ENCODE measurements at places on chromosomes 11 and 22. TPM values are rescaled to one million over a fixed set of nuclear protein-coding genes. Genes with fewer than 3 reads are reported as not detected.
A peak's percentile ranks its signal among the peaks of the same experiment; 100 is the strongest.

DNA sequence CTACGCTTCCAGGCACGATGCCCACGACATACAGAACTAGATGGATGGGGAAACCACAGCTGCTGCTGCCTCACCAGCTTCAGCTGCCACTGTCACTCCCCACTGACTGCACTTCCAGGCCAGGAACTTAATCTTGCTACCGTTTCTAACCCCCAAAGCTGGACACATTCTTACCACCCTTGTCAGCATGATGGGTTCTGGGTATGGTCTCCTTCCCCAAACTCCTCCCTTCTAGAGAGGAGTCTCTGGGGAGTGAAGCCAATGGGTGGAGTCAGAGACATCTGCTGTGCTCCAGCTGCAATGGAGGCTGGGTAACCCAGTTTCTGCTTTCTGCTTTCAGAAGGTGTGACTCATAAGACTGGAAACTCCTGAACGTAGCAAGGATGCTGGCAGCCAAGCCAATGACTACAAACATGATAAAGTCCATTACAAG lies 87.0 kb upstream of the THY1 start:
- no peak for DNase-seq

DNA sequence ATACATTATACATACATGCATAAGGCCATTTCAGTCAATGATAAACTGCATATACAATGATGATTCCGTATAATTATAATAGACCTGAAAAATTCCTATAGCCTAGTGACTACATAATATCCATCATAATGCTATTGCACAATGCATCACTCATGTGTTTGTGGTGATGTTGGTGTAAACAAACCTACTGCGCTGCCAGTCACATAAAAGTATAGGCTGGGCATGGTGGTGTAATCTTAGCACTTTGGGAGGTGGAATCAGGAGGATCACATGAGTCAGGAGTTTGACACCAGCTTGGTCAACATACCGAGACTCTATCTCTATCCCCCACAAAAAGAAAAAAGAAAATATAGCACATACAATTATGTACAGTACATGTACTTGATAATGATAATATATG lies 163.7 kb upstream of the DDI1 start:
- no peak for DNase-seq

The LAYN gene
- 1.4 TPM for total RNA-seq

GRCh38 chr22:43993072-43993760 lies 30.9 kb upstream of the PARVB start:
- DNase-seq: peak; percentile 31

The TIMM8B gene
- total RNA-seq: 73.5 TPM

The PIH1D2 gene
- total RNA-seq: 0.57 TPM

The PGM2L1 gene
- 9.6 TPM for total RNA-seq

GRCh38 chr11:22193348-22194051 lies 615 bp downstream of the ANO5 start:
- no peak for DNase-seq

- DNase-seq: no peak
Measured at GRCh38 chr11:134609361-134610115, 197.5 kb upstream of the B3GAT1 start.

GRCh38 chr11:2933375-2934020 lies 4.3 kb upstream of the PHLDA2 start:
- no peak for DNase-seq

- DNase-seq: no peak
Measured at GRCh38 chr11:38208951-38209350, 1610.9 kb upstream of the RAG2 start.

The RASL10A gene
- total RNA-seq: not detected

GRCh38 chr11:119518746-119519730 lies 96.1 kb upstream of the THY1 start:
- no peak for DNase-seq

The SYT8 gene
- total RNA-seq: not detected

DNA sequence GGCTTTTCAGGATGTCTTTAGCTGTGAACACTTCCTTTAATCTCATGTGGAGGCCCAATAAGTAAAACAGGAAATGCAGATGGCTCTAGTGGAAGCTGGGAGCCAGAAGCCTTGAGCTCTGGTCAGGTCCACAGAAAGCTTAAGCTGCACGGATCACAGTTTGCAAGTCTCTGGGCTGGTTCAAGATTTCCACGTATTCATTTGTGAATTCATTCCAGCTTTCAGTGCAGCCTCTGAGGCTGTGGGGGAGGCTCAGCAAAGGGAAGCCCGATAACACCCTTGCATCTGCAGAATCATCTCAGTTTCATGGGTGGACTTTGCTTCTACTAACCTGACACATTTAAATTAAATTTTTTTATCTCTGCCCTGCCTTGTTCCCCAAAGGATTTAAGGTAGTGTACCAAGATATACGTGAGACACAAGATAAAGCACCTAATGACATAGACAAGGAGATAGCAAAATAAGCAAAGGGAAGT lies 65.6 kb downstream of the ISX start:
- DNase-seq: no peak

DNA sequence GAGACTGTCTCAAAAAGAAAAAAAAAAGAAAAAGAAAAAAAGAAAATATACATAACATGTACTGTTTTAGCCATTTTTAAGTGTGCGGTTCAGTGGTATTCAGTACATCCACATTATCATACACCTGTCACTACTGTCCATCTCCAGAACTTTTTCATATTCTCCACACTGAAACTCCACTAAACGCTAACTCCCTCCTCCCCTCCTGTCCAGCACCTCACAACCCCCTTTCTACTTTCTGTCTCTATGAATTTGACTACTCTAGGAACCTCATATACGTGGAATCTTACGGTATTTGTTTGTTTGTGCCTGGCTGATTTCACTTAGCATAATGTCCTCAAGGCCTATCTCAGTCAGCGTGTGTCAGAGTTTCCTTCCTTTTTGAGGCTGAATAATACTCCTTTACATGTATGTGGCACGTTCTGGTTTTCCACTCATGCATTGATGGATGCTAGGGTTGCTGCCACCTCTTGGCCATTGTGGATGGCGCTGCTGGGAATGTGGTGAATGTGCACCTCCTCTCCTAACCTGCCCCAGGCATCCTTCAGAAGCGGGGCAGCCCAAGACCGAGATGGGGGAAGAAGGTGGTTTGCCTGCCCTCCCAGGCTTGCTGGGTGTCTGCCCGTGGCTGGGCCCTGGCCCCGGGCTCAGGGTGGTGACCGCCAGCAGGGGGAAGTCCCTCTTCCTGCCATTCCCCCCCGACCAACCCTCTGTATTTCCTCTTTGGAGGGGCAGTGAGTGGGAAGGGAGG lies 60.5 kb downstream of the BCR start:
- DNase-seq: no peak

DNA sequence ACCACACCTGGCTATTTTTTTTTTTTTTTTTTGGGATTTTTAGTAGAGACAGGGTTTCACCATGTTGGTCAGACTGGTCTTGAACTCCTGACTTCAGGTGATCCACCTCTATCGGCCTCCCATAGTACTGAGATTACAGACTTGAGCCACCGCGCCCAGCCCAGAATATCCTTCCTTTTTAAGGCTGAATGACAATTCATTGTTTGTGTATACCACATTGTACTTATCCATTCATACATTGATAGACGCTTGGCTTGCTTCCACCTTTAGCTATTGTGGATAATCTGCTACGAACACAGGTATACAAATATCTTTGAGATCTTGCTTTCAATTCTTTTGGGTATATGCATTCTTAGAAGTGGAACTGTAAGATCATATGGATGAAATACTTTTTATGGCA lies 10.8 kb upstream of the RASSF10 start:
- no peak for DNase-seq

DNA sequence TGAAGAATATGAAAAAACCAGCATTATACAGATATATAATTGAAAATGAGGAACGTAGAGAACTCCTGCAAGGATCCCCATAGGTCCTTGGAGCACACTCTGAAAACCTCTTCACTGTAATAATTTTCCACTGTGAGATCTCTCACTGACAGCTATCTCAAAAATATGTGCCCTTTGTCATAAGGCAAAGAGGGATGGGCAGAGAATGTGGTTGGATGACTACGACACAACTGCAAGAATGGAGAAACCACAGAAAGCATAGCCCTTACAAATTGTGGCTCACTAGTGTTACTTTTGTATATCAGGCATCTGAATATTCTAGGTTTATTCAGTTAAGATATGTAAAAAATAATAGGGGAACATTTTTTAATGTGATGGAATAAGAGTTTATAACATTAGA lies 7.9 kb upstream of the CTSC start:
- no peak for DNase-seq

GRCh38 chr11:44868455-44869421 lies 81.9 kb downstream of the TP53I11 start:
- DNase-seq: no peak

The SPTBN2 gene
- total RNA-seq: 0.81 TPM

GRCh38 chr22:31137721-31138120 lies 2.6 kb downstream of the PLA2G3 start:
- no peak for DNase-seq

DNA sequence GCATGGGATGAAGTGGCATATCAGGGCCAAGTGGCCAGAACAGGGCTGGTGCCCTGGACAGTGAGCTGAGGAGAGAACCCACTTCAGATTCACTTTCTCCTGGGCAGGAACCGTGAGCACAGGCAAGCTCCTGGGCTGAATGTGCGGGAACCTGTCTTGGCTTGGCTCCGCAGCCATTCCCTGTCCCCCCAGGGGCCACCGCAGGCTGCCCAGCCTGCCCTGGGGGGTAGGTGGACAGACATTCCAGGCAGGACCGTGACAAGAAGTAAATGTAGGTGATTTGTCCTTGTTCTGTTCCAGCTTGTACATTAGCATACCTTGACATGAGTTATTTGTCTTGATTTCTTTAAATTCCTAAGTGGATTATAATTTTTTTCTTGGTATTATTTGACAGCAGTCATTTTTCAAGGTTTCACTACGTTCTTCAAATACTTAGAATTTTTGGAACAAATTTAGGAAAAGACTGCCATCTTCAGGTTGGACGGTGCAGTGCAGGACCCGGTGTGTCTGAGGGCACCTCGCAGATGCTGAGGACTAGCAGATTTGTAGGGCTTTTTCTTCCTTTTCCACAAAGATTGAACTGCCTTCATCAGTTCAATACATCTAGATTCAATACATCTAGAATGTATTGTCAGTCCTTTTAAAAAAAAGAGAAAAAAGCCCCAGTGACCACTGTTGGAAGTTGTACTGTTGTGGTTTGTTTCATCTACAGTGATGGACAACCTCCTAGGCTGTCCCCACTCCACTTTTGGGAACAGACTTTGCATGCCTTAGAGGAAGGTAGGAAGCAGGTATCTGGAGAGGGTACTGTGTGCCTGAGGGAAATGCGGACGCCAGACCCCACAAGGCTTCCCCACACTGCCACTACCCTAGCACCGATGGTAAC lies 115.1 kb upstream of the RASSF10 start:
- peak; percentile 27 for DNase-seq

- no peak for DNase-seq
Measured at GRCh38 chr11:109795234-109795633, 298.0 kb upstream of the ZC3H12C start.

DNA sequence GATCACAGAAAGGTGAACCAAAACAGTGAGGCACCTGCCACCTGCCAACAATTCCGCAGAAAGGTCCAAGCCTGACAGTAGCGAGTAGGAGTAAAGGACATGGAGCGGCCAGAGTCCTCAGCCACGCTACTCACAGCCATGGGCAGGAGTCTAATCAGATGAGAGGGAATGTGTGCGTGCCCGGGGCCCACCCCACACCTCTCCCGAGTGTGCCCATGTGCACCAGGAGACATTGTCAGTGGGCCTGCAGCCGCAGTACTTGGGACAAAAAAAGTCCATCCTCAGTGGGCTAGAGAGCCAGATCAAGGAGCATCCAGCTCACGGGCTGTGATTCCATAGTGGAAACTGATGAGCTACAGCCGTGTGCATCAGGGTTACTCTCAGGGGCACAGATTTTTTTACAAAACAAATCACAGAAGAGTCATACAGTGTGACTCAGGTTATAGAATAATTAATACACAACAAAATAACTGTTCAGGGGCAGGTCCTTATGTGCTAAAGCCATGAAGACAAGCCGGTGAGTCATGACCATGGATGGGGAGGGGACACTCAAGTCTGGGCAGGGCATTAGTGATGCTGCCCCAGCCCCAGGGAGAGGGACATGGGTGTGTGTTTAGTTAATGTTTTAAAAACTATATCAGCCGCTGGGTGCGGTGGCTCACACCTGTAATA lies 12.0 kb downstream of the SART1 start:
- DNase-seq: no peak

The SHANK2 gene
- not detected for total RNA-seq

The NPTXR gene
- total RNA-seq: 6.3 TPM

DNA sequence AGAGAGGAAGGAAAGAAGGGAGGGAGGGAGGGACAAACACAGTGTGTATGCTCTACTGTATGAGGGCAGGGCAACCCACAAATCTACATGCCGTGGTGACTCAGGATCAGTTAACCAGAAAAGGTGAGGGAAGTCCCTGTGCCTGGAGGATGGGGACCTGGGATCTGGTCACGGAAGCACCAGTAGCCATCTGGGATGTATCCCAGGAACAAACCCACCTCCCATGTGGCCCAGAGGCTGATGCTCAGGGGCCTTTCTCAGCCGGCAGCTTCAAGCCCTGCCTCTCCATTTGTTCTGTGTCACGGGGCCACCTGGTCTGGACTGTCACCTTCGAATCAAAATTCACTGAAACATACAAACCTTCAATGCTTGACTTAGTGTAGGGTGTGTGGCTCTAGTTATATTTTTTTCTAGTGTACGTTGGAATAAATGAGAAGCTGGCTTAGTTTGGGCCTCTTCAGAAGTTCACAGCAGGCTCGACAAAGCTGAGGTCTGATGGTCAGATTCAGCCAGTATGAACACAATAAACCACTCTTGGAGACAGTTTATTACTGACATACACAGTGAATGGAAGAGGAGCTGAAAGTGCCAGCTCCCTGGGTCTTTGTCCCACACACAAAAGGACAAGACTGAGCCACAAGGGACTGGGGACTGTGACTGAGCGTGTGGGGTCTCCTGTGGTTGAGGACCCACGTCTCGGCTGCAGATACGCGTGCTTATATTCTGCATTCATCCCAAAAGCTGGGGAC lies 23.5 kb upstream of the RTL6 start:
- no peak for DNase-seq

DNA sequence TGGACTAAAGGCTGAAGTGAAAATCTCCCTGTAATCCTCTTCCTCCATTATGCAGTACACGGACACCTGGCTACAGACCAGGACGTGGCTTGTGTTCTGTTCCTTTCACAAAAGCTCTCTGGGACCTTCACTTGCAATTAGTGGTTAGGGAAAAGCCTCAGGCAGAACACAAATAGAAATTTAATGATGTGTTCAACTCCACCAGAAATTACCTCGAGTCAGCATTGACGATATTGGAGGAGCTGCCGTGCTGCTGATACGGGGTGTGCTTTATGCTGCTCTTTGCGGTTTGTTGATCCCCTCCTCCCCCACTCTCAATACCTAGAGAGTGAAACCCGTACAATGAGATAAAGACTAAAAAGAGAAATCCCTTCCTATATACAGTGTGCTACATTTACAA lies 48.9 kb downstream of the POLD3 start:
- no peak for DNase-seq

The PKNOX2 gene
- total RNA-seq: not detected

Data from CD8-positive, alpha-beta memory T cell (primary cell).